NCI-H446 treated with DMSO at 0.1 percent for 48 hours (cell line): ENCODE measurements at places on chromosomes 1 and 21.

GRCh38 chr1:7557301-7557891 is 213.7 kb upstream of the VAMP3 start:
- DNase-seq, result no peak

DNA sequence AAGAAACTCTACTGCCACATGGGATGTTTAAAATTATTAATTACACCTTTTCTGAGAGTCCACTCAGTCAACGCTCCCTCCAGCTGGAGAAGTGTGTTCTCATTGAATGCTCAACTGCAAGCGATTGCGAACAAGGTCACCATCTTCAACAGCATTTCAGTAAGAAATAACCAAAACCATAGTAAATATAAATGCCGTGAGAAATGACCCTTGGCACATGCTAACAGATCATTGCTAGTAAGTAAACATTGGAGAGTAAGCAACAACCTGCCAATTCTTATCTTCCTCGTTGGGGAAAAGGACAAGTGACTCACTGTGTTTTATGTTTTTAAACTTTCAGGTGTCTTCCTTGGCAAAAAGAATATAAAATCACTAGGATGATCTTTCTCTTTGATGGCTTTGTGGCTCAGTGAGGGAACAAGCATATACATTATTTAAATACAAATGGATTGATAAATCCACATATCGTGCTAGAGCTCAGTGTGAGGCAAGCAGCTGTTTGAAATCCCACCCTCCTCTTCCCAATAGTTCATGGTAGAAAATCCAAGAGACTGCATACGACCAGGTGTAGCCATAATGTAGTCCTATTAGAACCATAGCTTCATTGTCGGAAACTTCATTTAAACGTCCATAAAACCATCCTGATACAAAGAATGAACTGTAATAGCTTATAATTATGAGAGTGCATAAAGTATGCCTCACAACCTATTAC is 214.6 kb downstream of the GRIK1 start:
- DNase-seq, result no peak

- DNase-seq, result no peak
These were observed 250.9 kb downstream of the MATN1 start for GRCh38 chr1:30472526-30472925.

DNA sequence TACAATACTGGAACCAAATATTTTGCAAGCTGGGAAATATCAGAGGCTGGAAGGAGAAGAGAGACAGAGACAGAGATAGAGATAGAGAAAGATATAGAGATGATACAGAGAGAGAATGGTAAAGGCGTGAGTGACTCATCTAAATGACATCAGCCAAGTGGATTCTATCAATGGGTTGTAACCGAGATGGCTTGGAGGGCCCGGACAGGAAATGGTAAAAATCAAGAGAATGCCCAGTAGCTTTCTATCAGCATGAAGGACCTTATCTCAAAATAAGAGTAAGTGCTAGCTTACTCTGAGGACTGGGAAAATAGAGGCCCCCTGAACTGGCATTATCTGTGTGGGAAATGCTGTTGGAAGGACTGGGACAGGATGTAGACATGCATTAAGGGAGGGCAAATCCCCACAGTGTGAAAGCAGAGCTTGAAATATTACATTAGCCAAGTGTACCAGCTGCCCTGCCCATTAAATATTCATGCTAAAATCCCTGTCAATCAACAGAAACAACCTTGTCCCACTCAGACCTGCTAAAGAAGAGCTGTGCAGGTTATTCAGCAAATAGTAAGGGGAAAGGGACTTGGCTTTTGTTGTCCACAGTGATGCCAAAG is 76.6 kb upstream of the ZNF644 start:
- no peak for DNase-seq

DNA sequence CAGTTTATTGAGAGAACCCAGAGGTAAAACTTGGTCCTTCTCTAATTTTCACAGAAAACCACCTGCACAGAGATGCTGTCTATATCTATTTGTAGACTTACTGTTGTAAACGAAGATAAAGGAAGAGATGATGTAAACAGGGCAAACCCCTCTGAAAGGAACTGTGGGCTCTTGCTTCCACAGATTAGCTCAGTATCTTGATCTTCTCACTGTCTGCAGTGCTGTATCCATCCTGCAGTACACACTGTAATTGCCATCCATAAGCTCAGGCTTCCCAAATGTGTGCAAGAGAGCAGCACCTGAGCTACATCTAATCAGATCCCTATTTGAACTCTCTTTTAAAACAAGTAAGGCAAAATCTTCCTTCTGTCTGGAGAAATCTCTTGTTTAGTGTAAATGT is 16.6 kb upstream of the RWDD3 start:
- no peak for DNase-seq

DNA sequence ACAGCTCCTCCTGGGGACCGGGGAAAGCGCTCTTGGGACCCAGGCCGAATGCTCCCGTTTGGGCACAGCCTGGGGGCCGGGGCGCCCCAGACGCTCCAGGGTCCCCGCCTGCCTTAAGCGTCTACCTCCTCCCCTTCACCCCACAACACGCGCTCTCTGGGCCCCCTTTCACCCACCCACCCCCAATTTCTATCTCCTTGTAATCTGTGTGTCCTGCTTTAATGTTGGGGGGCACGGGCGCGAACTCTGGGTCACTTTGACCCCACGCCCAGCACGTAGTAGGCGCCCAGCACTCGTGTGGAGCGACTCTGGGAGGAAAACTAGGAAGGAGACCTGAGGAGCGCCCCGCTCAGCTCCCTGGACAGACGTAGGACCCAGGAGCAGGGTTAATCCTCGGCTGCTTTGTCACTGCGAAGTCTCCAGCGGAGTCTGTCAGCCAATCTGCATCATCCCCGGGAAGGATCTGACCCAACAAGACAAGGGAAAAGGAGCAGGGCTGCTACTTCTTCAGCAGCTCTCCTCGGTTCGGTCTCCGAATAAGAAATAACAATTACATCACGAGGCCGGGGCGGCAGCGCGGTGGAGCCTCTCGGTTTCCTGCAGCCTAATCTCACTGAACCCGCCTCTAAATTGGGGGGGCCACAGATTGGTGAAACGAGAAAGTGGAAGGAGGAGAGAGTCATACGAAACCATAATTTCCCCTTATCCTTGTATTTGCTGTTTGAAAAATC is 757 bp upstream of the NRIP1 start:
- no peak for DNase-seq
